ENCODE measurements at places on chromosomes 3 and 15.
A peak's percentile ranks its signal among the peaks of the same experiment; 100 is the strongest.

DNA sequence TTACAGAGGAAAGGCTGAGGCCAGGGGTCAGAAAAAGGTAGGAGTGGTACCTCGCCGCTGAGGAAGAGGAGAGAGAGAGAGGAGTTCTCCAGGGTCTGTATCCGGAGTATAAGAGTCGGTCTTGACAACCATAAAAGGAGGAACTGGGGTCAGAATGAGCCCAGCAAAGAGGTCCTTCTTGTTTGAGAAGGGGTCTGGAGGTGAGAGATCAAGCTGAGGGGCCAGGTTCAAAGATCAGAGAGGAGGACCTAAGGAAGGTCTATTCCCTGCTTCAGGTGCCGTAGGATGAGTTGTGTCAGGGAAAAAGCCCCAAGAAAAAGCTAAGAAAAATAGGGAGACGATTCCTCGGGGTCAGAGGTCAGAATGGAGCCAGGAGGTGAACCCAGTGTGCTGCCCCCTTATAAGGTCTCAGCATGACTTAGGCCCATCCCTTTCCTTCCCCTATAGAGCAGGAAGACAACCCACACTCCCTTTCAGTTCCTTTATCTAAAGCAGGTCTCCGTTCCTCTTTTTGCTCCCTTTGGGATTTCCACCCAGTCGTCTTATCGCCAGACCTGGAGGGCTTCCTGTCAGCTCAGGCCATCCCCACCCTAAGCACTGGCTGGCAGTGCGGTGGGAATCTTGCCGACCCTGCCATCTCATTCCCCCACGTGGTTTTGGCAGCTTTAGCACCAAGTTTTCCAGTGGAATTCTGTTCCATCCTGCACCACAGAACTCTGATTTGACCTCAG, 651 bp downstream of the MTMR14 start:
- peak overlapping the region; percentile 54 for H3K4me3 ChIP-seq
- no peaks in the 10 kb centered on the region for H3K27me3 ChIP-seq
- no peaks in the 10 kb centered on the region for H3K4me1 ChIP-seq

GRCh38 chr3:43497422-43497821, 124.4 kb downstream of the ANO10 start:
- H3K36me3 ChIP-seq = no peaks in the 10 kb centered on the region
- H3K27ac ChIP-seq = no peak overlapping the region
- no peak overlapping the region for H3K4me3 ChIP-seq
- H3K27me3 ChIP-seq = no peaks in the 10 kb centered on the region

- H3K4me3 ChIP-seq = no peak overlapping the region
- H3K27me3 ChIP-seq = no peaks in the 10 kb centered on the region
Observed at GRCh38 chr3:57434041-57434440, 110.1 kb downstream of the DNAH12 start.

- no peaks in the 10 kb centered on the region for H3K27me3 ChIP-seq
- H3K27ac ChIP-seq = no peak overlapping the region
- DNase-seq = no peak
- H3K4me1 ChIP-seq = no peaks in the 10 kb centered on the region
Observed at GRCh38 chr3:182913889-182914288, 66.4 kb downstream of the DCUN1D1 start.

DNA sequence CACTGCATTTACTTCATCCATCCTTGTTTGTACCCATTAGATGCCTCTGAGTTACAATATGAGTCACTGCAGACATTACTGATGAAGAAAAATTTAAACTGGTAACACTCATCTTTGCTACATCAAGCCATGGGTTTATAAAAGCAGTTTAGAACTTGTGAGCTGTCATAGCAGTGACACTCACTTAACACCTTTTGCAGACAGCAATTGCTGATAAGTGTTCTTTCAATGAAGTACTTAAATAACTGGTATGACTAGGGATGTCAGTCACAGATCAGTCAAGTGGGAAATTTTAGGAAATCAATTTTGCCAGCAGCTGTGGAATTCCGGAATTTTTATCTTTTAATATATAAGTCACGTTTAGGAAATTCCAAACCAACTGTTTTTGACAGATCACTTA, 643.0 kb downstream of the TBL1XR1 start:
- no peaks in the 10 kb centered on the region for H3K27me3 ChIP-seq
- H3K4me1 ChIP-seq = no peaks in the 10 kb centered on the region
- no peaks in the 10 kb centered on the region for H3K36me3 ChIP-seq
- DNase-seq = no peak

All from iPS DF 6.9 (cell line).